Jurkat, Clone E6-1 (cell line): ENCODE measurements at places on chromosomes 16 and 17.

GRCh38 chr16:27822996-27823395 is 240.5 kb downstream of the GSG1L start:
- DNase-seq = no peak

- peak; percentile 88 for DNase-seq
These were observed 56.7 kb downstream of the GRB7 start for GRCh38 chr17:39794249-39794970.

DNA sequence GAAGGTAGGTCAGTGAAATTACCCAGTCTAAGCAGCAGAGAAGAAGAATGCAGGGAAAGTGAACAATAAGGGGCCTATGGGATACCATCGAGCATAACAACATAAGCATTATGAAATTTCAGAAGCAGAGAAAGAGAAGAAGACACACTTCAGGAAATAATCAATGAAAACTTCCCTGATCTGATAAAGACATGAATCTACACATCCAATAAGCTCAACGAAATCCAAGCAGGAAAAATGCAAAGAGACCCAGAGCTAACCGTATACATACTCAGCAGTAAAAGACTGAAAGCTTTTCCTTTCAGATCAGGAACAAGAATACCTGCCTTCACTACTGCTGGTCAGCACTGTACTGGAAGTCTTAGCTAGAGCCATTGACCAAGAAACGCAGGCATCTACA is 38.6 kb downstream of the WDR45B start:
- DNase-seq = no peak

DNA sequence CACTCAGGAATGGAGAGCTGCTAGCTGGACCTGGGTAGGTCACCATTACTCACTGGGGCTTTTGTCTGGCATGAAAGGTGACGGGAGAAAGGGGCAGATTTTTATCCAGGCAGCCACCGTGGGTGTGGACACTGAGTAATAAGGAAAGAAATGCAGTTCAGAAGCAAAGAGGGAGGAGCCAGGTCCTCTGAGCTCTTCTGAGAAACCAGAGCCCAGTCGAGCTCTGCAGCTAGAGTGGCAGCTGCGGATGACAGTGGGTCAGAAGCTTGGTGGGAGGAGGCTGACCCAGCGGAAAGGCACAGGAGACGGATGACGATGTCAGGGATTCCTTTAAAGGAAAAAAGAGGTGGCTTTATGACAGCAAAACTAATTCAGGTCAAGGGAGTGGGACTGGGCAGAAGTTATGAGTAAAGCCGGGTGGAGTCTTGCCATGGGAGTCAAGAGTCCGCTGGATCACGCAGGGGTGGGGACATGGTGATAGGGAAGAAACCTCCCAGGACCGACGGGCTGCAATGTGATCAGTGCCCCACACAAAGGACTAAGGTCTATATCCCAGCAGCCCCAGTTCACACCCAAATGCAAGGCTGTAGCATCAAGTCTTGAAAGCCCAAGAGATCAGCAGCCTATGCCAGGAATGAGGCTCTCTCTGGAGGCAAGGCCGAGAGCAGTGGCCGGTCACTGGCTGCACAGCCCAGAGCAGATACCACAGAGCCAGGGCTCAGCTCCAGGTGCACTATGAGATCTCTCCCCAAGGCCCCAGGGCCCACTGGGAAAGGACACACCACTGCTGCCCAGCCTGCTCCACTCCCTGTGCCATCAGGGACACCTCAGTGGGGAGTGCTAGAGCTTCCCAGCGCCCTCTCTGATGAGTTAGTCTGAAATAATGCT is 6.3 kb upstream of the MNT start:
- no peak for DNase-seq

- DNase-seq = peak; percentile 79
These were observed 13.1 kb upstream of the CYB5B start for GRCh38 chr16:69411064-69411985.

DNA sequence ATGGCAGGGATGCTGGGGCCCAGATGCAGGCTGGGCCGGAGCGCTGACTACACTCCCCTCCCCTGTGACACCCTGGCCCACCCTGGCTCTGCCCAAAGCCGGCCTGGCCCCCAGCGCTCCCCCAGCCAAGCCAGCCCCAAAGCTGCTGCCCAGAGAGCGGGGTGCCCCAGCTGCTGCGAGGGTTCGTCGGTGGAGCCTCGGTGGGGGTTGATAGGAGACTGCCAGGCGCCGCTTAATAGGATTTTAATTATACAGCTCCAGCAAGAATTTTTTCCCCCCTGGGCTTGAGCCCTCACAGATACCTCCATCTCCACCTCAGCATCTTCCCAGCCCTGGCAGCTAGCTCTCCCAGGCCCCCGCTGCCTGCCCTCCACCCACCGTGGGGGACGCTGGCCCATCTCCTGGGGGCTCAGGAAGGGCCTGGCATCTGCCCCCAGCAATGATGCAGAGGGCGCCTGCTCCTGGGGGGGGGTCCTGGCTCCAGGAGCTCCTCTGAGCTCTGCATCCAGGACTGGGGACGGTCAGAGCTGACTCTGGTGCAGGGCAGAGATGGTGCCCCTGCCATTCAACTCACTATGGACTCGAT is 36.8 kb upstream of the DLX4 start:
- DNase-seq = no peak

GRCh38 chr16:75085556-75085955 is 31.0 kb downstream of the LDHD start:
- no peak for DNase-seq

DNA sequence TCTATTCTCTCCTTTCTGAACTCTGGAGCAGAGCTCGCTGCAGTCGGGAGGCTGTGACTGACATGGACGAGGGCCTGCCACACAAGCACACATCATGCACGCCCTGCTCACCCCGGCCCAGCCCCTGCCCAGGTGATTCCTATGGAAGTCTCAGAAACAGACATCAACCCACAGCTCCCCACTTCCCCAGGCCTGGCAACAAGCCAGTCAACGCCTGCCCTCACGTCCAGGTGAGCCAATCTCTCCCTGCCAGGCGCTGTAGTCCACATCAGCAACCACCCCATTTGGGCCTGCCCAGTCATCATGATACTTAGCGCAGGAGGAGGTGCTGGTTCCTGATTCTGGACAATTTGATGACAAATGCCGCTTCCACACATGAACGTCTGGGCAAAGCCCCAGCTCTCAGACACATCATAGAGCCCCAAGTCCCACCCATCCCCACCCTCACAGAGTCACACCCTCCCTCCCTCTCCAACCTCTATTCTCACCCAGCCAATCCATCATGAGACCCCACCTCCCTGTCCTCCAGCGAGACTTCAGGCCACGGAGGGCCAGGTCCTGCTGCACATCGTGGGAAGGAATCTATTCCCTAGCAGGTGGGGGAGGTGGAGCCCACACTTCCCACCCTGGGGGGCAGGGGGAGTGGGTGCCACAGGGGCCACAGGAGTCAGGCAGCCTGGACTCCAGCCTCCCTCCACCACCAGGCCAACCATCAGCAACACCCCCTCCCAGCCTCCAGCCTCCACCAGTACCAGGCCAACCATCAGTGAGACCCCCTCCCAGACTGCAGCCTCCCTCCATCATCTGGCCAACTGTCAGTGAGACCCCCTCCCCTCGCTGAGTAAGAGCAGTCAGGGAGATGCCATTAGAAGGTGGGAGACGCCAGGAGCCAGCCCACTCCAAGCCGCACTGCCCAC is 33.7 kb upstream of the GSG1L start:
- DNase-seq = no peak

GRCh38 chr17:79809530-79810129 is 12.8 kb upstream of the CBX8 start:
- DNase-seq = no peak

- no peak for DNase-seq
These were observed 7.0 kb downstream of the NOS2 start for GRCh38 chr17:27793168-27793905.

GRCh38 chr16:17336530-17336900 is 134.2 kb downstream of the XYLT1 start:
- no peak for DNase-seq

DNA sequence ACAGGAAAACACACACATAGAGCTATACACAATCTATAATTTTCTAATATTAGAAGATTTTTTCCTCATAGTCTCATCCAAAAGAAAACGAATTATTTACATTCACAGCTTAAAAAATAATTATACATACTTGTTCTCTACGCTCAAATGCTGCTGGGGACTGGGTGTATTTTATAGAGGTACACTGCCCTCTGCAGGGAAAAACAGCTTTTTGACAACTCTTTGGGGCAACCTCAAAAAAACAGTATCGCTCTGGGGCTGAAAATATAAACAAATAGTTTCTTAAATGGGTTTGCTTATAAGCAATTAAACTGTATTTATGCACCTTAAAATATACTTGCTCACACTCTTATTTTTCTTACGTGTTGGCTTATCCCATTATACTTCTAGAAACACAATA is 261.8 kb upstream of the PSMD7 start:
- DNase-seq = peak; percentile 32

DNA sequence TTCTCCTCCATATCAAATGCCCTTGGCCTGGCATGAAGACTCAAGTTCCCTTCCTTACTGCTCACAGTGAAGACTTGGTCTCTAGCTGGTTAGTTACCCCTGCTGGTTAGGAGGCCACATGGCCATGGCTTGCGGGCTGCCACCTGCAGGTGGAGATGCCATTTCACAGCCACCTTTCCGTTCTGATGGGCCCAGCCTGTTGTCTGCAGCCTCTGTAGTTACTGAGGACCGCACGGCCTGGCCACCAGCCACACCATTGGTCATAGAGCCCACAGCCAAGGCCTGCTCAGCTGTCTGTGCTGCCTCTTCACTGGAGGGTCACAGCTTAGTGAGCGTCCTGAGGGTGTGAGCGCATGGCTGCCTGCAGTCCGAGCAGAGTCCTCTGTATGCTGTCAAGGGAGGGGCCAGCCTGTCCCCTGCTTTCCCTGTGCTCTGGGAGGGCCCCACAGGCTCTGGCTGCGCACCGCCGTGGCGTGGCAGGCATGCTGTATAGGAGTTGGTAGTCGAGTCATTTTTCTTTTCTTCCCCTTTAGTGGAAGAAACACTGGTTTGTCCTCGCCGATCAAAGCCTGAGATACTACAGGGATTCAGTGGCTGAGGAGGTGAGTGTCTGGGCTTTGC is 59.2 kb downstream of the PLD6 start:
- DNase-seq = peak; percentile 31

- DNase-seq = no peak
These were observed 19.3 kb downstream of the KNOP1 start for GRCh38 chr16:19698480-19699465.

DNA sequence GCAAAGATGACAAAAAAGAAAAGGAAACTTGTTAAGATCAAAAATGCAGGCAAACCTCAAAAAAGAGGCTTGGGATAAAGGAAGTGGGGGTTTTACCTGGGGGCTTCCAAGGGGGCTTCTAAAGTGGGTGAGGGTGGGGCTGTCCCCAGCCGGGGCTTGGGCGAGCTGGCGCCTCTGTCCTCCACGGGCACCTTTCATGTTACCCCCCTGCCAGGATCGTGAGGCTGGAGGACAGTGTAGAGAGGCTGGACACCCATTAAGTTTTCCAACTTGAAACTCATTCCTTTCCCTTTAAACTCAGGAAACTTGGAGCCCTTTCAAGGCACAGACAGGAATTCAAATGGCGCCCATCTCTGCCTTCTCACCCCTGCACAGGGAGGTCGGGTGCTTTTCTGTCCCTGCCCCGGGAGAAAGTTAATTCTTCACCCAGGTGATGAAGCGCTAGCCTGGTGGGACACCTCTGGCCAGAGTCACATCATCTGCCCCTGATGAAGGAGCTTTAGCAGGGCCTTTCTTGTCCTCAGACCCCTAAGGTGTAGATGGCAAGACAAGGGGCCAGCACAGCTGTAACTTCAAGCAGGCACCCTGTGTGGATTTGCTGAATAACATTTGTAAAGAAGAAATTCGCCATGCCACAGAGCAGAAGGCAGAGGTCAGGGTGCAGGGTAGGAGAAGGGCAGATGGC is 87.3 kb downstream of the C16orf78 start:
- DNase-seq = no peak

- no peak for DNase-seq
These were observed 25.7 kb upstream of the RASL10B start for GRCh38 chr17:35705705-35706104.
